ENCODE measurements at places on chromosomes 13 and 19.

DNA sequence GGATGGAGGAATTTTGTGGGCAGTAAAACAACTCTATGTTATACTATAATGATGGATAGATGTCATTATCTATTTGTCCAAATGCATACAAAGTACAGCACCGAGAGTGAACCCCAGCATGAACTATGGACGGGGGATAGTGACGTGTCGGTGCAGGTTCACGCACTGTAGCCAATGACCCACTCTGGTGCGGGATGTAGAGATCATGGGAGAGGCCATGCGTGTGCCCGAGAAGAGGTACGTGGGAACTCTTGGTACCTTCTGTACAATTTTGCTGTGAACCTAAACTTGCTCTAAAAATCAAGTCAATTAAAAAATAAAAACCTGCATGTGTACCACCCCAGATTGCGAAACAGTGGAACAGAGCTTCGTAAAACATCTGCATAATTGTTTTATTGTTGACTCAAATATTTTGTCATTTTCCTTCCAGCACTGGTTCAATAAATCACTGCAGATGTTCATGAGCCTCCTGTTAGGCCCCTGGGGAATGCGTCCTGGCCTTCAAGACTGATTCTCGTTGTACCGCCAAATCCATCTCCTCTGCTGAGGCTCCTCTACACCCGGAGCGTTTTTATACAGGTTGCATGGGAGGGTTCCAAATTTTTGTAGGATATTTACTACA, 30.9 kb downstream of the COL4A1 start:
- no peak for DNase-seq

DNA sequence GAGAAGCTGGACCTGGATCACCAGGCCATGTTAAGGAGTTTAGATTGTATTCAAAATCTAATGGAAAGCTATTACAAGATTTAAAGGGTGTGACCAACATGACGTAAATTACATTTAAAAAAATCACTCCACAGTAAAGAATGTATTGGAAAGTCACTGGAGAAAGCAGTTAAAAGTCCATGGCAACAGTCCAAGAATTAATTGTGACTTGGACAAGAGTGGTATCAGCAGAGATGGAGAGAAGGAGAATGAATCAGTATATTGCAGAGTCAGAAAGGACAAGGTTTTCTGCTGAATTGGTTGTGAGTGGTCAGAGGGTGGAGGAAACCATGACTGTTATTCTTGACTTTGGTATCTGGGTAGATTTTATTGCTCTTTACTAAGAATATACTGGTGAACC, 535.1 kb upstream of the SLITRK1 start:
- DNase-seq, result peak; percentile 31

GRCh38 chr13:106675311-106675710, 107.4 kb upstream of the ARGLU1 start:
- DNase-seq, result no peak

GRCh38 chr19:6222884-6223283, 56.9 kb downstream of the MLLT1 start:
- peak; percentile 42 for DNase-seq

DNA sequence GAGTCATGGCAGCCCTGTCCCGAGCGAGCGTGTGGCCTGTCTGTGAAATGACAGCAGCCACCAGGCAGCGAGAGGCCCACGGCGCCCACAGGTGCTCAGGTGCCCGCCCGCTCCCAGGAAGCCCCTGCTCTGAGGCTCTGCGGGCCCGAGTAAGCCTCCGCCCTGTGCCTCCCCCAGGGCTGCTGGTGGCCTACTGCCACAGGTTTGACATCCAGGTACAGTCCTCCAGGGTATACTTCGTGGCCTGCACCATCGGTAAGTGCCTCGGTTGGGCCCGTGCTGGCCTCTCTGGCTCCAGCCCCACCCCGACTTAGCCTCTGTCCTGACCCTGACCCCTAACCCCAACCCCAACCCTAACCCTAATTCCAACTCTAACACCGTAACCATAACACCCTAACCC, 15.0 kb upstream of the TMPRSS9 start:
- no peak for DNase-seq

GRCh38 chr13:27427641-27428040, 3.2 kb downstream of the GTF3A start:
- no peak for DNase-seq

- DNase-seq, result no peak
Measured at GRCh38 chr19:30074741-30075715, 133.0 kb downstream of the URI1 start.

DNA sequence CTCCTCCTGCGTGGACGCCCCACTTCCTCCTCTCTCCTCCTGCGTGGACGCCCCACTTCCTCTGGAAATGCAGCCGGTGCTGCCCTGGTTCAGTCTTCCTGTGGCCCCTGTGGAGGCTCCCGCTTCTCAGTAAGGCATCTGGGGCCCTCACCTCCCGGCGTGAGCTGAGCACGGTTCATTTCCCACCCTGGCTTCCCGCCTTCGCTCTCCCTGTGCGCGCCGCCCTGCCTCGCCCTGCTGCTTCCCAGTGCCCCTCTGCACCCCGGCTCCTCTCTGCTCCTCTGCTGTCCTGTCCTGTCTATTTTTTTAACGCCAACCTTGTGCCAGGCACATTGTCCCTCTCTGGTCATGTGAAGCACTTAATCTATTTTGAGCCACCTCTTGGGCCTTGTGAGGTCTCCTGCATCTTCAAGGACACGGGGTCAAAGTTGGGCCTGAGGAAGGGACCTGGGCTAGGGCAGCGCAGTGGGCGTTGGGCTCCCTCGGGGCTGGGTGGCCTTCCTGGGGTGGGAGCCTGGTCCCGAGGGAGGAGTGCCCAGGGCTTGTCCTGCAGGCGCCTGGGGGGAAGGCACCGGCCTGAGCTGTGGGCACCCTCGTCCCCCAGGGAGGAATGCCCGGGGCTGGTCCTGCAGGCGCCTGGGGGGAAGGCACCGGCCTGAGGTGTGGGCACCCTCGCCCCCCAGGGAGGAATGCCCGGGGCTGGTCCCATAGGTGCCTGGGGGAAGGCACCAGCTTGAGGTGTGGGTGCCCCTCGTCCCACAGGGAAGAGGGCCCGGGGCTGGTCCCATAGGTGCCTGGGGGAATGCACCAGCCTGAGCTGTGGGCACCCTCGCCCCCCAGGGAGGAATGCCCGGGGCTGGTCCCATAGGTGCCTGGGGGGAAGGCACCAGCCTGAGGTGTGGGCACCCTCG, 13.0 kb downstream of the HCN2 start:
- no peak for DNase-seq

DNA sequence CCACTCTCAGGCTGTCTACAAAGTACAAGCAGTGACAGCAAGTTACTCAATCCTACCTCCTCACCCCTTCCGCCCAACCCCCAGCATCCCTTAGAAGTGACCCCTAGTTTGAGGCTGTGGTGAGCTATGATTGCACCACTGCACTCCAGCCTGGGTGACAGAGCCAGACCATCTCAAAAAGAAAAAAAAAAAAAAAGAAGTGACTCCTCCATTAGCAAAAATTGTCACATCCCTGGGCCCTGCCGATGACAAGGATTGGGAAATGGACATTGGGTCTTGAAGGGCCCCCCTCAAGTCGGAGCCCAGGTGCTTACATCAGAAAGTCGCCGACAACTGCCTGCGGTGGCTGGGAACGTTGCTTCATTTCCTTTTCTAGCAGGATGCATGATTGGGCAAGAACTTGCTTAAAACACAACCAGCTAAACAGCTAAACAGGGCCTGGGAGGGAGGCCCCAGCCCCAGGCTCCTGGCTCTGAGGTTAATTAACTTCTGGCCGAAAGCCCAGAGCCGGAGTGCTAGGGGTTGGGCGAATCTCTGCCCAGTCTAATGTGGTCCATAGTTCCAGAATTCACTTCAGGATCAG, 15.3 kb downstream of the RAB3D start:
- peak; percentile 91 for DNase-seq

GRCh38 chr13:51305271-51305967, 34.1 kb upstream of the SERPINE3 start:
- no peak for DNase-seq

DNA sequence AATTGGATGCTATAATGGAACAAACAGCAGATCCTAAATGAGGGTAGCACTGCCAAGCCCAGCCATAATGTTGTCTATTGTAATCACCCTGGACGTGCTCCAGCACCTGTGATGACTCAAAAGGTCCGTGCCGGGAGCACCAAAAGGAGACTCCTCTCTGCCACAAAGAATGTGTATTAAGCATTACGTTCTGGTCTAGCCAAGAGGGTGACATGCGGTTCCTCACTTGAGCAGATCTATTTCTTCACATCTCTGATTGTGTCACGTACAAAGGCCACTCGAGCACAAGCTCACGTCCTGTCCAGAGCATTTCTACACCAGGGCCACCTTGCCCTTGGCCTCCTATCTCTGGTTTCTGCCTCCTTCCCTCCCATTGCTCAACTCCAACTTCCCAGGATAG, 219.9 kb upstream of the IRS2 start:
- peak; percentile 93 for DNase-seq

DNA sequence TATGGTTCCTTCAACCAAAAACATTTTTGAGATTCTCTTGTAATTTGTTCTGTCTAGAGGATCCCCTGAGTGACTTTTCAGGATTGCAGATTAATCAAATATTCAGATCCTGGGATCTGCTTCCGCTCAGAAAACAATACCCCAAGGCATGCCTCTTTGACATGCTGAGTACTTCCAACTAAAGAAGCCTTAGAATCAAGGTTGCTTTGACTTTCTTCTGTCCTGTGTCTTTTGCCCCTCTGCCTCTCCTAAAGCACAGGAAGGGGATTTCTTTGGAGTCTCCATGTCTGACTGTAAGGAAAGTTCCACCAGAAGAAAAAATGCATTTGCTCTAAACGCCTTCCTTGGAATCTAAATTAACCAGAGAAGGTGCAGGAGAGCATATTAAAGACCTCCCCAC, 431.5 kb downstream of the FGF14 start:
- no peak for DNase-seq

GRCh38 chr13:92681239-92681638, 545.4 kb upstream of the GPC6 start:
- DNase-seq, result no peak

DNA sequence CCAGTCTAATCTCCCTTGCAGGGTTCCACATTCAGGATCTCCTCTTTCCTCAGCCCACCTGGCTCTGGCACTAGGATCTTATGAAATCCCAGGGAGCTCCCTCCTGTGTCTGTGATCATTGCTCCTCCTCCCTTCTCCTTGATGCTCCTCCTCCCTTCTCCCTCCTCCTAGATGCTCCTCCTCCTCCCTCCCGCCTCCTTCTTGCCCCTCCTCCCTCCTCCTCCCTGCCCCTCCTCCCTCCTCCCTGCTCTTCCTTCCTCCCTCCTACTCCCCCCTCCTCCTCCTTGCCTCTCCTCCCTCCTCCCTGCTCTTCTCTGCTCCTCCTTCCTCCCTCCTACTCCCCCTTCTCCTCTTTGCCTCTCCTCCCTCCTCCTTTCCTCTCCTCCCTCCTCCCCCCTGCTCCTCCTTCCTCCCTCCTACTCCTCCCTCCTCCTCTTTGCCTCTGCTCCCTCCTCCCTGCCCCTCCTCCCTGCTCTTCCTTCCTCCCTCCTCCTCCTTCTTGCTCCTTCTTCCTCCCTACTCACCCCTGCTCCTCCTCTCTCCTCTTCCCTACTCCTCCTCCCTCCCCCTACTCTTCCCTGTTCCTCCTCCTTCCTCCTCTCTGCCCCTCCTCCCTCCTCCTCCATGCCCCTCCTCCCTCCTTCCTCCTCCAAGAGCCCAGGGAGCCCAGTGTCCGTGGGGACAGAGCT, 14.9 kb upstream of the ZBTB7A start:
- DNase-seq, result no peak

DNA sequence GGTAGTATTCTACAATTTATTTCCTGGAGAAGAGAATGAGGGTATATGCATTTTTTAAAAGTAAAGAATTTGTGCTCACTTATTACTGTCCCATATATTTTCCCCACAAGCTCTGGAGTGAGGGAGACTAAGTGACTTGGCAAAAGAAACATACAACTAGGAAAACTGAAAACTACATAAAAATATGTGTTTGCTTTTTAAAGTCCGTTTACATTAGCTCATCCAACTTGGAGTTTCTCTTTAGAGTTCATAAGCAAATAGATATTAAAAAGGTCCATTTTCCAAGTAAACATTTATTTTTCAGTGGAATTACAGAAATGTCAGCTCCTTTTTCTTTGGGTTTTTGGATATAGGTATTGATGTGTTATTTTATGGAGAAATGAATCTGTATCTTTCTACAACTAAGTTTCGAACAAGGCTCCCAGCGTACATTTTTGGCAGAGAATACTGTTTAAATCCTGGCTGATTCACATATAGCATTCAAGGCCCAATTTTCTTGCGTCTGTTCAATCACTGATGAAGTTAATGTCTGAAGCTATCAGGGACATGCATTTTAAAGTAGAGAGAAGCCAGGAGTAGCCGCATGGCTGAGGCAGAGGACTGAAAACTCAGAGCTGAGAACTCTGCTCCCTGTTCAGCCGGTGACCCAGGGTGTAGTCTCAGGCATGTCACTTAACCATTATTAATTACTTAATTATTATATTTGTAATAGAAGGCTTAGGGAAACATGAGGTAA, 729.4 kb downstream of the EFNB2 start:
- no peak for DNase-seq

DNA sequence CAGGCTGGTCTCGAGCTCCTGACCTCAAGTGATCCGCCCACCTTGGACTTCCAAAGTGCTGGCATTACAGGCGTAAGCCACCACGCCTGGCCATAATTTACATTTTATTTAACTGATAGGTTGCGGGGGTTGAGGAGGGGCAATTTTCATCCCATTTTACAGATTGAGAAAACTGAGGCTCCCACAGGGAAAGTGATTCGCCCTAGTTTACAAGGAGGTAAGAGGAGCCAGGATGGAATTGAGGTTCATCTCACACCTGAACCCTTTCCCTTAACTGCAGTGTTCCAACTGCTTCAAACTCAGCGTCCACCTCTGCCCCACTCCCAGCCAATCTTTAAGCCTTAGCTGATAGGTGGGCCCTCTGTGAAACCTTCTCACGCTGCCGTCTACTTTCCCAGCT, 4.0 kb upstream of the NAPA start:
- no peak for DNase-seq

GRCh38 chr13:44048326-44048725, 168.6 kb downstream of the LACC1 start:
- no peak for DNase-seq

DNA sequence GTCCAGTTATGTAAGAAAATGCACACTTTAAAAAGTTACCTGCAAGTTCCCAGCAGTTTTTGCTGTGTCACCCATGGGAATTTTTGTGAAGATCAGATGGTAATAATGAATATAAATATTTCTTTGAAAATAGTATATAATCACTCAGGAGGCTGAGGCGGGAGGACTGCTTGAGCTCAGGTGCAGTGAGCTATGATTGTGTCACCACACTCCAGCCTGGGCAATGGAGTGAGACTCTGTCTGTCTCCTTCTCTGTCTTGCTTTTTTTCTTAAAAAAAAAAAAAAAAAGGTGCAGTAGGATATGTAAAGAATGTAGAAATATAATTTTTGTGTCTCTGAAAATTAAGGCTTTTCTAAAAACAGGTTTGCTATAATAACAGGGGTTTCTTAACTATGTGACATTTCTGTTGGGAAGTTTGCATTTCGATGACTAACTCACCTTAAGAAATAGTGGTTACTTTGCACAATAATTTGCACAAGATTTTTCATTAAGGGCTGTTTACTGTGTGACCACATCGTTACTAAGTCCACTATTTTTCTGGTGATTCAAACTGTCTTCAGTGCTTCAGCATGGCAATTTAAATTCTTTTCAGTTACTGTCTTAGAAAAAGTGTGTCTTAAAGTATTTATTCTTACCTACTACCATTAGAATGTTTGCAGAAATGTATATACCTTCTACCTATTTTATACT, 37.3 kb downstream of the DNAJC3 start:
- peak; percentile 89 for DNase-seq
